Fibroblast of gingiva (primary cell): ENCODE measurements at places on chromosomes 16 and 17.

GRCh38 chr17:53135969-53136368 lies 686.8 kb upstream of the KIF2B start:
- DNase-seq: no peak

DNA sequence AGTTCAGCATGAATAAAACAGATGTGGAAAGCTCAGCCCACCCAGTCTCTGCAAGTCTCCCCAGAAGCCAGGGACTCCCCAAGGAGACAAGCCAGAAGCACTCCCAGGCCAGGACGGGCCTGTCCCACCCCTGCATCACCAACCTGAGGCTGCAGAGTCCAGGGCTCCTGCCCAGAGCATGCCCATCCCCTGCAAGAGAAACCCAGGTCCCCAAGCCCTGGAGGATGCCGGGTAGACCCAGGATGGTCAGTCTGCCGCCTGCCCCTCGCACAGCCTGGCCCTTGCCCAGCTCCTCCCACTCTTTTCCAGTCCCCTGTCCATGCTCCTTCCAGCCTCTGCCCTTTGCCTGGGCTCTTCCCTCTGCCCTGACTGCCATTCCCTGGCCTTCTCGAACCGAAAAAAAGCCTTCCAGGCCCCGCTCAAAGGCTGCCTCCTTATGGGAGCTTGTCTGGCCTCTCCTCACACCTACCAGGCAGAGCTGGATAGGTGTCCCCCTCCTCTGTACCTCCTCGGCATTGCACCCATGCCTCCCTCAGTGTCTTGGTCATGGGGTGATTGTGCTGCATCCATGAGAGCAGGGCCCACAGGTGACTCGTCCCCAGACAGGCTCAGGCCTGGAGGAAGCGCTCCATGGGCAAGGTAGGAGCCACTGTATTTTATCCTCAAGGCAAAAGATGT lies 44.8 kb downstream of the BEAN1 start:
- DNase-seq: no peak

- no peak for DNase-seq
Measured at GRCh38 chr16:60882816-60883215, 1153.4 kb downstream of the CDH8 start.

DNA sequence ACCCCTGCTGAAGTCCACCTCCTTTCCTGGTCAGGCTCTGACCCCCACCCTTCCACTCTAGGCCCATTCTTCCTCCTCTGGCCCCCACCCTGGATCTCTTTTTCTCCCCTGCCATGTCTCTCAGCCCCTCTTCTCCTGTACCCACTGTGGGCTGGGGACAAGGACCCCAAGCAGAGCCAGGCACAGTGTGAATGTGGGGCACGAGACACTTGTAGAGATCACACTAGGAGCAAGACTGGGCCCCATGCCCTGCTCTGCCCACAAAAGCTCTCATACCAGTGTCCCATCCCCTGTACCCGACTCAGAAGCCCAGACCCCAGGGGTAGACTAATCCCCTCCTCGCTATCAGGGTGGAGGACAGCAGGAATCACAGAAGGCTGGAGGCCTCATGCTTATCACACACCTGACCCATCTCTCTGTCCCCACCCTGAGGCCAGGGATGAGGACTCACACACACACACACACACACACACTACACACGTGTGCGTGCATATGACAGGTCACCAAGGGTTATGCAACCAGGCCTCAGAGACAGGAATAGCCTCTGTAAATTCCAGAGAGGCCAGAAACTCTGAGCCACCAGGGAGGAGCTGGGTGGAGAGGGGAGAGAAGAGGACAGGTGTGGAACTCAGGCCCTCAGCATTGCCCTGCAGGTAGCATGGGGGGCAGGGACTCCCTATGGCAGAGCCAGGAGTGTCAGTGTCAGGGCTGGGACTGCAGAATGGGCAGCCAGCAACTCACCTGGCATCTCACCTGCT lies 21.1 kb downstream of the ARHGAP27 start:
- DNase-seq: no peak

- no peak for DNase-seq
Measured at GRCh38 chr16:89135971-89136765, 35.4 kb upstream of the CDH15 start.

DNA sequence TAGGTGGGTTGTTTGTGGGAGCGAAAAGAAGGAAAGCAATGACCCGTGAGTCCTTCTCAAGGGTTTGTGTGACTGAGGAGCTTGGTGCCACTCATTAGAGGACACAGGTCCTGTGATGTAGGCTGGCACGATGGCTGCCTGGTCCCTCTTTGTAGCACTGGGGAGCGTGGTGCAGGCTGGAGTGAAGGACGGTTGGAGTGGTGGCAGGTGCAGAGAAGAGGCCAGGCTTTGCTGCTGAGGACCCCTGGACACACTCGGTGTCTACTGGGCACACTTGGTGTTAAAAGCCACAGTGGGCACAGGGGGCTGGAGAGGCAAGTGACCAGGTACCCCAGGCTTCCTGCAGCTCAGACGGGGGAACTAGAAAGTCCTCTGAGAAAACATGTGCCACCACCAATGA lies 106.0 kb downstream of the NTN1 start:
- no peak for DNase-seq

GRCh38 chr16:78196502-78196901 lies 97.0 kb downstream of the WWOX start:
- no peak for DNase-seq

DNA sequence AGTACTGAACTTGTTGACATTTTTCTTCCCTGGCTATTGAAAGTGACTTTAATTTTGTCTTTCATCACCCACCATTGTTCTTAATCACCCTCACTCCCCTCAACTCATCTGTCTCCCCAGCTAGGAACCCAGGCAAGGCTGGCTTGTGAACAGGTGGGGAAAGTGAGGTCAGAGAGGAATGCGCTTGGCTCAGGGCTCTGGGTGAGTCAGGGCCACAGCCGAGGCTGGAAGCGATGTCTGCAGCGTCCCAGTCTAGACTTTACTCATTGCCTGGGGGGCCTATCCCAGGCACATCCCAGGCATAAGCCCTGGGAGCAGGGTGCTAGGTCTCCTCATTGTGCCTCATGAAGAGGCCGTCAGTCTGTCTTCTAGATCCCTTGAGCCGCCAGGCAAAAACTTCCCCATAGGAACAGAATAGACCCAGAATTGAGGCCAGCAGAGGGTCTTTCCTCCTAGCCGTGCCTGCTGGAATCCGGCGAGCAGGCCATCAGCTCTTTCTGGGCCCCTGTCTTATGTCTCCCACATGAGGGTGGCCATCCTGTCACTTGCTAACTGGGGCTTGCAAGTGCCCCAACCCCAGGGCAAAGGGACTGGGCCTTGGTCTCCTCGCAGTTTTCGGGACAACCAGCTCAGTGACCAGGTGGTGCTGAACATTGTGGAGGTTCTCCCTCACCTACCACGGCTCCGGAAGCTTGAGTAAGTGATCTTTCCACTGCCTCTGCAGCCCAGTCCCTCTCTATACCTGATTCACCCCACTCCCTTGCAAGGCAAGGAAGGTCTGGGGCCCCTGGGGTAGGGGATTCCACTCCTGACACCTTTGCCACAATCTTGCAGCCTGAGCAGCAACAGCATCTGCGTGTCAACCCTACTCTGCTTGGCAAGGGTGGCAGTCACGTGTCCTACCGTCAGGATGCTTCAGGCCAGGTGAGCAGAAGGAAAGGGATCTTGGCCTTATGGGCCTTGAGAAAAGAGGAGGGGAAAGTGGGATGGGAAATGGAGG lies 40.1 kb downstream of the NLRC5 start:
- no peak for DNase-seq

DNA sequence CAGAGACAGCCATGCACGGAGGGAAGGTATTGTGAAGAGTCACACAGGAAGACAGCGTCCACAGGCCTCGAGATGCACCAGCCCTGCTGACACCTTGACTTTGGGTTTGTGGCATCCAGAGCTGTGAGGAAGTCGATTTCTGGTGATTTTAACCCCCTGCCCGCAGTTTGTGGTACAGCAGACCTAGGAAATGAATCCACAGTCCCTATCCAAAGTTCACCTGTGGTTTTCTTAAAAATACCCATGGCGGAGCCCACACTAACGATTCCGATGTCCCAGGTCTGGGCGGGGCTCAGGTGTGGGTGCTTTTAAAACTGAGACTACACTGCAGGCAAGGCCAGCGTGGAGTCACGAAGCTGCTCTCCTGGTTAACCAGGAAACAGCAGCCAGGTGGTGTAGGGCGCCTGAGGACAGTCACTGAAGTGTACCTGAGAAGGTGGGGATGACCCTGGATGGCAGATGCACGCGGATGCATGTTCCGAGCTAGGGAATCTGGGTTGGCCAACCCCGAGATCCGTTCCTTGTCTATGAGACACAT lies 14.4 kb upstream of the MEAK7 start:
- DNase-seq: no peak

- no peak for DNase-seq
Measured at GRCh38 chr17:72205357-72205756, 84.5 kb downstream of the SOX9 start.

DNA sequence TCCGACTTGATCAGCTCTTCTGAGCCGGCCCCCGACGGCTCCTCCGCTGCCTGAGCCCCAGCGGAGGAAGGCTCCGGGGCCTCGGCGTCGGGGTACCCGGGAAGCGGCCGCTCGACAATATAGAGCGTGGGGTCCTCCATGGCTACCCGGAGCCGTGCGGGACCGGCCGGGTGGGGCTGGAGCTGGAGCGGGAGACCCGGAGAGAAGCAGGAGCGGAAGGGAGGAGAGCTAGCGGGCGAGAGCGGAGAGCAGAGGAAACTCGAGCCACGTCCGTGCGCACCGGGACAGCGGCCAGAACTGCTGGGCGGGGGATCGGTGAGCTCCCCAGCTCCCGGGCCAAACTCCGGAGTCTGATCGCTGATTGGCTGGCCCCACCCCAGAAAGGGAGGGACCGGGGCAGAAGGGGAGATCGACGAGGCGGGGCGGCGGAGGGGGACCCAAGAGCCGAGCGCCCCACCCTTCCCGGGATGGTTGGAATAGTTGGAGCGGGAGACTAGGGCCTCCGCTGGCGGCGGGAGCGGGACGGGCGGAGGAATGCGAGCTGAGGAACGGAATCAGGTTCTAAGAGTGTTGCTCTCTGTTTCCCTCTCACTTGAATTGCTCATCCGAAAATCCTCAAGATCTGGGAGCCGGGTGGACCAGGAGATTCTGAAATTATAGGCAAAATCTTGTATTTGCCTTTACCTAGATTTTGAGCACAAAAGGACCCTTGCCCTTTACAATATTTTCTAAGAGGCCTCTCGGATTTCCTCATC lies at the start of gene CAVIN1:
CAVIN1 (minus strand) TSS at position 299 of the 755 bp plus-strand sequence; CDS start at position 140, 159 bp downstream.
- peak; percentile 99 for DNase-seq

DNA sequence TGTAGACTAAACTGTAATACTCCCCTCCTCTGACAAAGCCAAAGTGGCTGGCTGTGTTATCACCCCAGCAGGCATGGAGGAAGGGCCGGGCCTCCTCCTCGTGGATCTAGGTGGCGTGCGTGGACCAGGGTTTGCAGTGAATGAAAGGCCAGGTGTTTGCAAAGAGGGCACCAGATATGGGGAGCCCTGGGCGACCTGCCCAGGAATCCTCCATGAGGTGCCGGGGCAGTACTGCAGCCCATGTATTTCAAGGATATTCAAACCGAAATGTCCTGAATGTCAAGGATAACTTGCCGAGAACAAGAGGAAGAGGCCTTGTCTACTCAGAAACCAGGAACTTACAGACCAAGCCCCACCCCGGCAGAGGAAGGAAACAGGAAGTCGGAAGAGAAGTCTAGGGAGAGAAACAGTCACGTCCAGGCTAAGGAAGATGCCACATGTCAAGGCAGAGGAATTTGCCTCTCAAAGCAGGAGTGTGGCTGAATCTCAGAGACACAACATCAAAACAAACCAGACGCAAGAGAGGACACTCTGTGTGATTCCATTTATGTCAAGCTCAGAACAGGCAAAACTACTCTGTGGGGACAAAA lies 13.7 kb upstream of the OSGIN1 start:
- DNase-seq: no peak

GRCh38 chr17:78329263-78330059 lies 30.4 kb downstream of the SOCS3 start:
- peak; percentile 94 for DNase-seq

DNA sequence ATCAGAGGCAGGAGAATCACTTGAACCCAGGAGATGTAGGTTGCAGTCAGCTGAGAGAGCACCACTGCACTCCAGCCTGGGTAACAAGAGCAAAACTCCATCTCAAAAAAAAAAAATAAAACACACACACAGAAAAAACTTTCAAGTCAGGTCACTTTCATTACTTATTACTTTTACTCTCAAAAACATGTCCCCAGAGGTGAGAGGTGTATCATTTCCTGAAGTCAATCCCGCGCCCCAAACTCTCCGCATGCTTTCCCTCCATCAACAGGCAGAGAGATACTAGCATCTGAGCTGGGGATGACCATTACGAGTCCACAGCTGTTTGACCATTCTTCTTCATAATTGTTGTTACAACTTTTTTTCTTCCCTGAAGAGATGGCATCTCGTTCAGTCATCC lies 48.7 kb downstream of the YWHAE start:
- no peak for DNase-seq

DNA sequence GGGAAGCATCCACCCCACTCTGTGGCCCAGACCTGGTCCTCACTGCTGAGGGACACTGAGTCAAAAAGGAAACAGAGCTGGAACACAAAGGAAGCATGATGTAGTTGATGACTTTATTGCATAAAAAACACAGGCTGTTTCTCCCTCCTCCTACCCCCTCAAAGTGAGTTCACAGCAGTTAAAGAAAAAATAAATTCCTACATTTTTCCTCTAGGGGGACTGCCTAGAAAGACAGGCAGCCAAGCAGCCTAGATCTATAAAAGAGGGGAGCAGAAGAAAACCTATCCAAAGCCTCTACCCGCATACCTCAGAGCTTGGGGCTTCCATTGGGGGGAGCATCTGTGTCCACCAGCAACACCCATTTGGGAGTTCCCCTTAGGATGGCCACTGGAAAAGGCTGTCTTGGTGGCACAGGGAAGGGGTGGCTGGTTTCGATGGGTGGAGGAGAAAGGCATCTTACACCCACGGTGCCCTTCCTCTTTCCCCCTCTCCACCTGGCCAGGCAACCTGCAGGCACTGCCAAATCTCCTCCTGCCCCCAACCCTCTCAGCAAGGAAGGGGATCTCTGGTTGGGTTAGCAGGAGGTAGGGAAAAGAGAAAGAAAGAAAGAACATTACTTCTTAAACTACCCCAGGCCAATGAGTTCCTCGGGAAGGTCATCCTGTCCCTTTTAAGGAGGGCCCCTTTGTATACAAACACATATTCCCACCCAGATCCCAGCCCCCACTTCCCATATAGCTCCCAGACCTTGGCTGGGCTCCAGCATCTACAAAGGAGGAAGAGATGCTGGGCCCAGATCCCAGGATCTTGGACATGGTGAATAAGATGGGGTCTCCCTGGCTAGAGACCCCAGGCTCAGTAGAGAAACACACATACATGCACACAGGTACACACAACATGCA lies 4.0 kb upstream of the SCRN2 start:
- DNase-seq: no peak
